ENCODE measurements at places on chromosomes 1 and 21.

DNA sequence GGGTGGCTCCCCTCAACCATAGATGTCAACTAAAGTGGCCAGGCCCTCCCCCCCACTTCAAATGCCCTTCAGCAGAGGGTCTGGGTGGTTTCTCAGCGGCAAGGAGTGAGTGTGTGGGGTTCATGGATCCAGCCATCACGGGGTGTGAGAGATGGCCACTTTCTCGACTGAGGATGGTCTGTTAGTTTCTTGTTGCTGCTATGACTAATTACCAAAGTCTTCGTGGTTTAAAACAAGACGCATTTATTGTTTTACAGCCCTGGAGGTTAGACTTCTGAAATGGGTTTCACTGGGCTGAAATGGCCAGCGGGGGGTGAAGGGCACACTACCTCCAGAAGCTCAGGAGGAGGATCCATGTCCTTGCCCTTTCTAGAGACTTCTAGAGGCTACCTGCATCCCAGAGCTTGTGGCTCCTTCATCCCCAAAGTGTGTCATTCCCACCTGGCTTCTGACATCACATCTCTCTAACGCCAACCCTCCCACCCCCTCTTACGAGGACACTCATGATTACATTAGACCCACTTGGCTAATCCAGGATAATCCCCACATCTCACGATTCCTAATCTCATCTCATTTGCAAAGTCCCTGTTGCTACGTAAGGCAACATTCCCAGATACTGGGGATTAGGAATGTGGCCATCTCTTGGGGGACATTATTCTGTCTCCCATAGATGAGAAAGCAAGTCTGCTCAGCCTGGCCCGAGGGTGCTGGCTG lies 53.0 kb downstream of the EPHB2 start:
- DNase-seq: no peak

DNA sequence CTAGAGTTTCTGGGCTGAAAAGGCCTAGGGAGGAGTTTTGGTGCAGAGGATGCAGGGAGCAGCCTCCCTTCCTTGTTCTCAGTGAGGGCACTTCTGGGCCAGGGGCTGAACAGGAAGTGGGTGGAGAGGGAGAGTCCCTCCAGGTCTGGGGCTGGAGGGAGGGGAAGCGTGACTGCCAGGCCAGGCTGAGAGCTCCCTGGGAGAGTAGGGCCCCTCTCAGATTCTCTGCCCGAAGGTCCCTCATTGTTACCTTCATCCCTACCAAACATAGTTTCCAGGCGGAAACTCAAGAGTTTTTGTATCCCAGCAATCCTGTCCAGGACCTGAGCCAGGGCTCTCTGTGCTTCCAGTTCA lies 36.8 kb downstream of the CITED4 start:
- no peak for DNase-seq

GRCh38 chr1:93598861-93599439 lies 82.7 kb downstream of the BCAR3 start:
- DNase-seq: no peak

- no peak for DNase-seq
Measured at GRCh38 chr1:197706601-197707000, 68.7 kb downstream of the DENND1B start.

DNA sequence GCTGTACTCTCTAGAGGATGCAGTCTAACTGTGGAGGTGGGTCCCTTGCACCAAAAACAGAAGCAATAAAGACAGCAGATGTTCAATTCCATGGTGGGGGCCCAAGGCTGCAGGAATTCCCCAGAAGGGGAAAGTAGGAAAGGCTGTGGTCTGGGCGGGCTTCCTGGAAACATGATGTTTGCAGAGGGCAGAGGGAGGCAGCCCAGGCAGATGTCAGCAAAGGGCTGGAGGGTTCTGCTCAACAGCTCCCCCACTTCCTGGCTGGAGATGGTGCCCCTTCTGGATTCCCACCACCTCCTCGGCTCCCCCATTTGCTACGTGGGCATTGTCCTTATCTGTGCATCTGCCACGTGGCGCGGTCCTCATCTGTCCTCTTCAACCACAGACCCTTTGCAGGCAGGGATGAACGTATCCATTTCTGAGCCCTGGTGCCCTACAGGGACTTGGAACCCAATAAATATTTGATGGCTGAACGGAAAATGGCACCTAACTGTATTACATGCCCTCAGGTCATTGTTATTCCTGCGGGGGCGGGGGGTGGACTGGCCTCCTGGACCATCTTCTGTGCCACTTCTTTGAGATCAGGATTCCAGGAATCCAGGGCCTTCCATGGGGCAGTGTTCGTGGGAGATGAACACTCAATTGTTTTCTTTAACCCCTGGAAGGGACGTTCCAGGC lies 8.4 kb upstream of the GUCA2B start:
- DNase-seq: no peak

- no peak for DNase-seq
Measured at GRCh38 chr21:31921079-31921478, 48.3 kb downstream of the HUNK start.

- no peak for DNase-seq
Measured at GRCh38 chr1:156560585-156561163, 11.7 kb downstream of the IQGAP3 start.

DNA sequence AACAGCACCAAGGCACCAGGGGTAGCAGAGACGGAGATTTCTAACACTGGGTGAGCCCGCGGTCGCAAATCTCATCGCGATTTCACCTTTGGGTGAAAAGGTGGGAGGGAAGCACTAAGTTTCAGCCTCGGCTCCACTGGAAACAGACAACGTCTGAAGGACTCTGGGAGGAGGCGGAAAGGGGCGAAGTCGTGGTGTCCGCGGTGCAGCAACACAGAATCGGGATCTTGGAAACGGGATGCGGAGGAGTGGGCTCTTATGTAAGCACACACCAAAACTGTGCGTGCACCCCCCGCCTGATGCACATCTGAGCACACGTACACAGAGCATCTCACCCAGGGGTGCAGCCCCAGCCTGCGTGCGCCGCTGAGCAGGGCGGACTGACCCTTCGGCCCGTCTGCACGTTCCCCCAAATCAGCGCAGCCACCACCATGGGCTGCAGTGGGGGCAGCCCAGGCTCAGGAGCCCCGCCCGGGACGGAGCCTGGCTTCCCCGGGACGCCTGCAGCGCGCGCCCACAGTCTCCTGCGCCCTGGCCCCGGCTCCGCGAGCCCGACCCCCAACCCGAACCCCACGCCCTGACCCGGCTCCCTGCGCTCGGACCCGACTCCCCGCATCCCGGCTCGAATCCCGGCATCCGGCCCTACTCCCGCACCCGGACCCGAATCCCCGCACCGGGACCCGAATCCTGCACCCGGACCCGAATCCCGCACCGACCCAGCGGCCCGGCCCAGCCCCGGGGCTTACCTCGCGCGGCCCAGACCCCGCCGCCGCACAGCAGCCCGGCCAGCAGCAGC lies 670 bp downstream of the CLSTN1 start:
- DNase-seq: no peak

DNA sequence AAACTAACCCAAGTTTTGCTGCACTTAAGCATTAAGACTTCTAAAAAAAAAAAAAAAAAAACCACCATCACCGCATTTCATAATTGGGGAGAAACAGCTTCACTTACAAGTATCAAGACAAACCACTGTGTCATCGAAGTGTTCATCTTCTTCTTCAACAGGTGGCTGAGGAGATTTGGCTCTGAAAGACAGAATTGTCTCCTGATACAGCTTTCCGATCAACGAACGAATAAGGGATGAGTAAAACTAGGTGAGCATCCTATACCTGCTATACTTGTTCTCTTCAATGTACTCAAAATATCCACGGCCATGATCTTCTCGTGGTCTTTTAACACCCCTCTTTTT lies 2.0 kb downstream of the HNRNPU start:
- DNase-seq: no peak

DNA sequence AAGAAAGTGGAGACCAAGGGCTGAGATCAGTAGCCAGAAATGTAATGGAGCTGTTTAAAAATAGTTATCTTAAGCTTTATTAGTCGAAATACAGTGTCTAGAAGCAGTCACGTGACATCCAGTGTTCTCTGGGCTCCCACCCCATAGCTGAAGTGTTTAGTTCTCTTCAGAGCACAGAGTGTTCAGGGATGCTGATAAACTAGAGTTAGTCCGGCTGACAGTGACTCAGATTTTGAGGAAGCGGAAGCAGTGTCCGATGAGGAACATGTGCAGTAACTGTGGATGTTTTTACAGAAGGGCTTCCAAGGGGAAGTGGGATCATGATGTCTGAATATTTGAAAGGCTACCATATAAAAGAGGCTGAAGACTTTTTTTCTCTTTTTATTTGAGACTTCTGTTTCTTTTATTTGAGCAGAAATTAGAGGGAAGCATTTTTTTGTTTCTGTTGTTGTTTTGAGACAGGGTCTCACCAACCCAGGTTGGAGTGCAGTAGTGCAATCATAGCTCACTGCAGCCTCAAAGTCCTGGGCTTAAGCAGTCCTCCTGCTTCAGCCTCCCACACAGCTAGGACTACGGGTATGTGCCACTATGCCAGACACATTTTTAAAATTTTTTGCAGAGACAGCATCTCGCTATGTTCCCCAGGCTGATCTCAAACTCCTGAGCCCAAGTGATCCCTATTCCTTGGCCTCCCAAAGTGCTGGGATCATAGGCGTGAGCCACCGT lies 124.2 kb downstream of the GALNT2 start:
- no peak for DNase-seq

DNA sequence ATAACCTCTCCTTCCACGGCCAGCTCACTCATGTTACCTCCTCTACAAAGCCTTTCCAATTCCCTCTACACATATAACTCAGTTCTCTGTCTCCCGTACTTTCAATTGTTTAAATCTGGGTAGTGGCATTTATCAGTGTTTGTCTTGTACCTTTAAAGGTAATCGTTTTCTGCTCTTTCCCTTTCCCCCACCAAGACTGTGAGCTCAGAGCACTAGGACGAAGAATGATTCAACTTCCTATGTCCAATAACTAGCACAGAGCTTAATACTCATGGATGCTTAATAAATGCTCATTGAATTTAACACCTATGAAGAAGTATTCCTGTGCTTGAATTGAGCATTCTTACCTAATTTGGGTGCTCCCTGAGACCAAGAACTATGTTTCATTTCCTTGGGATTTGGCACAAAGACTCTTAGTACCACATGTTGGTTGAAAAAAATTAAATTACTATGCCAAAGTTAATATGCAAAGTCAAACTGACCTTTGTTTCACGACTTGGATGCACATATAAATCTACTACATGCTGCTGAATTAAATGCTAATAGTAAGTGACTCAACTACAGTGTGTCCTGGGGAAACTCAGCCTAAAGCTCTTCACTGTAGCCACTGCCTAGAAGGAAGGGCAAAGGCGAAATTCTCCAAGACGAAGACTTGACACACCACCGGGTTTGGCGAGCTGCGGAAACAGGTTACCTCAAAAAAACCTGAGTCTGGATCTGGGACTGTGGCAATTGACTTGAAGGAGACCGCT lies 30.6 kb upstream of the C1orf185 start:
- DNase-seq: no peak

DNA sequence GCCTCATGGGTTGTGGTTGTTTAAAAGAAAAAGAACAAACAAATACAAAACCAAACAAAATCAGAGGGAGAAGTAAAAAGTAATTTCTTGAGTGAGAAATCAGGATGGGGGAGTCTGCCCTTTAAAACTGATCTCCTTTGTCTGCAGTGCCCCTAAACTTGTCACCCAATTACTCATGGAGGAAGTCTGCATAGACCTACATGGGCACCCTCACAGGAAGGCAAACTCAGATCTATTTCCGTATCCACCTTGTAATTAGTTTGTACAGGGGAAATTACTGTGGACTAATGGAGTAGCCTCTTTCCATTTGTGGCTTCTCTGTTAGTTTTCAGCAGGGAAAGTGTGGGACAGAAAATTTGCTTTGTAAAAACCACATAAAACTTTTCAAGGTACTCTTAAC lies 600.4 kb downstream of the ADGRL2 start:
- no peak for DNase-seq

GRCh38 chr1:63563745-63564144 lies 29.5 kb upstream of the PGM1 start:
- DNase-seq: no peak

- no peak for DNase-seq
Measured at GRCh38 chr1:205318231-205318991, 3.1 kb downstream of the NUAK2 start.

- DNase-seq: no peak
Measured at GRCh38 chr1:219626865-219627264, 14.0 kb upstream of the ZC3H11B start.

DNA sequence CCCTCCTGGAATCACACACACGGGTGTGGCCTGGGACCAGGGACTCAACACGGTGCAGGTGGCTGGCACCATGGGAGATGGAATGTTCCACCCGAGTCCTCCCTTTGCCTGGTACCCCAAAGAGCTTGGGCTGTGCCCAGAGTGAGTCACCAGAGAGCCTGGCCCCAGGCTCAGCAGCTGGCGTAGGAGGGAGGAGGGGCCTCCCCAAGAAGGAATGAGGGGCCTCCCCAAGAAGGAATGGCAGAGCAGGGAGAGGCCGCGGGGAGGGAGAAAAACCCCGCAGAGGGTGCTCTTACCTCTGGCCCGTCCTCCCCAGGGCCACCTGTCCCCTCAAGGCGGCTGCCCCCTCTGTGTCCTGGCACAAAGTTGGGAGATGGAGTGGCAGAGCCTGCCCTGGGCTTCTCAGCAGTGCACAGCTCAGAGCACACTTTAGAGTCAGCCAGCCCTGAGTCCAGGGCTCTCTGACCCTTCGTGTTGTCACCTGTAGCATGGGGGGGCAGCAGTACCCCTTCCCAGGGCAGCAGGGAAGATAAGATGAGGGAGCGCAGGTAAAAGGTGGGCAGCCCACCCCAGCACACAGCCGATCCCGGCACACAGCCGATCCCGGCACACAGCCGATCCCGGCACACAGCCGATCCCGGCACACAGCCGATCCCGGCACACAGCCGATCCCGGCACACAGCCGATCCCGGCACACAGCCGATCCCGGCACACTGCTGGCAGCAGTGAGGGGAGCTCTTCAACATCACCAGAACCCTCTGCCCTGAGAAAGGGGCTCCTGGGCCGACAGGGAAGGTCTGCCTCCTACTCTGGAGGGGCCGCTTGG lies 20.2 kb upstream of the KCNAB2 start:
- DNase-seq: no peak

DNA sequence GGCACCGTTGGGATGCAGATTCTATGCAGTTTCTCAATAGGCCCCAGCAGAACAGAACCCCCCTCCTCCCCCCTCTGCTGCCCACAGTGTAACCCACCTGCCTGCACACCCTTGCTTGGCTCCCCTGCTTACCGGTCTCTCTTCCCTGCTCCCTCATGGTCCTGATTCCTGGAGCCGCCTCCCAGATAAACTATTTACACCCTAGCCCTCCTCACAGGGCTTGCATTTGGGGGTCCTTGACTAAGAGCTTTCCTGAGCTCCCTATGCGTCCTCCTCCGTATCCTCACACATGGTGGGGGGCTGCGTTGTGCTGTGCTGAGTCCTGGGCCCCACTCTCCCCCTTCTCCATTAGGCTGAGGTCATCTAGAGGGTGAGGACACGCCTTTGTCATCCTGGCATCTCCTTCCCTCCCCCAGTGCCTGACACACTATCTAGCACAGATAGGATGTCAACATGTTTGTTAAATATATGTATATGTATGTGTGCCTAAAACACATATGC lies 121.9 kb downstream of the GRIK3 start:
- DNase-seq: no peak
